Cerebellum (tissue), 4 donors: ENCODE measurements at places on chromosomes 3 and 15. TPM values are rescaled to one million over a fixed set of nuclear protein-coding genes. Genes with fewer than 3 reads are reported as not detected.

The PRICKLE2 gene
- 74.8 TPM for total RNA-seq

The GPR176 gene
- total RNA-seq = 12.6 TPM

- DNase-seq = no peak
Observed at GRCh38 chr15:90043530-90044010, 42.4 kb downstream of the ZNF710 start.

DNA sequence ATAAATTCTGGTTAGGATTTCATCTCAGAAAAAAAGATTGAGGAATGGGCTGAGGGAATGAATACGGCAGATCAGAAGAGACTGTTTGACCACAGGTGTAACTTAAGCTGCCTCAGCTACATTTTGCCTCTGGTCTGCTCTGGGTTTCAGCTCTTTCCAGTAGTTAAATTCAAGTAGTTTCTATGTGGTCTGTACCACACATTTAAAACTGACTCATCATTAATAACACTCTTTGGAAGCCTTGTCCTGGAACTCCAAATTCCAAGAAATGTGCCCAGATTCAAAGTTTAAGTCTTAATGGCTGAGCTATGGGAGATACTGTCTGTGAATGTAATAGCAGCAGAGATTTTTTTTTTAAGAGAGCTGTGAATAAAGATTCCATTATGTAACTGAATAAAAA, 133.1 kb upstream of the IGSF10 start:
- no peak for DNase-seq

The CLSTN2 gene
- total RNA-seq = 26.9 TPM

- DNase-seq = no peak
Observed at GRCh38 chr3:118966700-118967099, 67.9 kb downstream of the IGSF11 start.

DNA sequence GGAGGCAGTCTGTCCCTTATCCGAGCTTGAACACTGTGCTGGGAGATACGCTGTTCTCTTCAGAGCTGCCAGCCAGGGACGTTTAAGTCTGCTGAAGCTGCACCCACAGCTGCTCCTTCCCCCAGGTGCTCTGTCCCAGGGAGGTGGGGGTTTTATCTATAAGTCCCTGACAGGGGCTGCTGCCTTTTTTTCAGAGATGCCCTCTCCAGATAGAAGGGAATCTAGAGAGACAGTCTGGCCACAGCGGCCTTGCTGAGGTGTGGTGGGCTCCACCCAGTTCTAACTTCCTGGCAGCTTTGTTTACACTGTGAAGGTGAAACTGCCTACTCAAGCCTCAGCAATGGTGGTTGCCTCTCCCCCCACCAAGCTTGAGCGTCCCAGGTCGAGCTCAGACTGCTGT, 319.9 kb upstream of the GRM7 start:
- DNase-seq = no peak

The XYLB gene
- 12.0 TPM for total RNA-seq

DNA sequence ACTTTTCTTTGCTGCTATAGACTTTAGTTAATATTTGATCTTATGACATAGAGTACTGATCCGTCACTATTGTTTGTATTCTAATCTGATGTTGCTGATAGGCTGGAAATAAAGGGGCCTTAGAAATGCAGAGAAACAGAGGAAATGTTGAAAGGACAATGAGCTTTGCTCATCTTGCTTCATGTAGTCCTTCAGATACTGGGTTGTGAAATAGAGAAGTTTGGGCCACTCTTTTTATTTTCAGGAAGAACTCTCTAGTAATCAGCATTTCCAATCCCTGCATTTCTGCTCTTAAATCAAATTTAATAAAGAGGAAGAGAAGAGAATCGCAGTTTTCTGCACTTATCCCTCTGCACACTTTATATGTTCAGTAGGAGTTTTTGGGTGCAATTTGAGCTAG, 192.8 kb upstream of the THBS1 start:
- DNase-seq = no peak

DNA sequence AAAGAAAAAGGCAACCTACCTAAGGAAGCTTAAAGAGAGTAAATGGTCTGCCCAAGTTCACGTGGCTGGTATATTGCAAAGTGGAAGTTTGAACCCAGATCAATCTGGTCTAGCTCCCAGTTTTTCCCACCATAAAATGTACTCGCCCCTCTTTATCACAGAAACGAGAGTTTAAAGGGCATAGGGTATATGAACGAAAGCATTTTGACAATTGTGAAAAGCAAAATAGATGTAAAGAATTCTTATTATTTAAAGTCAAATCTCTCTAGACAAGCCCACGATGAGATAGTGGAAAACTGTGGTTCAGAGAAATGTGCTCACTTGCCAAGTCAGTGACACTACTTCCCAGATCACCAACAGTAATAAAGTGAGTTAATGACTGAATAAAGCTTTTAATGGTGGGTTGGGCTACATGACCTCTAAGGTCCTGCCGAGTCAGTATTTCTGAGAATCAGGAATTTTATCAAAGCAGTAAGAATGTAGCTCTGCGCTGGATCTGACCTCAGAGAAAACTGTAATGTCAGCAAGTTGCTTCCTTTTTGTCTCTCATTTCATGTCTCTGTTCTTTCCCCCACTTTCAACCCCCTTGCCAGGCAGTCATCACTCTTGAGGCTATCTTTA, 23.3 kb upstream of the NEO1 start:
- no peak for DNase-seq

The ARPP21 gene
- 81.5 TPM for total RNA-seq

The CFAP91 gene
- 13.3 TPM for total RNA-seq

DNA sequence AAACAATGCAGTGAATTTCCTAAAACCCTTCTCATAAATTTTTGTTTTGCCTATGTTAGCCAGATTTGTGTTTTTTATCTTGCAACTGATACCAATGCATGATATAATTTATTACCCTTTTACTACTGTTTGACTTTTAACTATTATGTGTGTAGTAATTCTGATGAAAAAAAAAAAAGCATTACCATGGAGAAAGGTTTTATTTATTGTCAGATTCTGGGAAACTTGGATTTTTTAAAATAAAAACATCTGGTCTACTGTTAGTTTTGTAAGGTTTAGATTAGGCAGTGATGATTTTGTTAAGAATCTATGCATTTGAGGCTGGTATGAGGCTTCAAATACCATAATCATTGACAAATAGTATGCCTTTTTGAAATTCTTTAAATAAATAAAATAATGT, 470.4 kb upstream of the ROBO1 start:
- no peak for DNase-seq

DNA sequence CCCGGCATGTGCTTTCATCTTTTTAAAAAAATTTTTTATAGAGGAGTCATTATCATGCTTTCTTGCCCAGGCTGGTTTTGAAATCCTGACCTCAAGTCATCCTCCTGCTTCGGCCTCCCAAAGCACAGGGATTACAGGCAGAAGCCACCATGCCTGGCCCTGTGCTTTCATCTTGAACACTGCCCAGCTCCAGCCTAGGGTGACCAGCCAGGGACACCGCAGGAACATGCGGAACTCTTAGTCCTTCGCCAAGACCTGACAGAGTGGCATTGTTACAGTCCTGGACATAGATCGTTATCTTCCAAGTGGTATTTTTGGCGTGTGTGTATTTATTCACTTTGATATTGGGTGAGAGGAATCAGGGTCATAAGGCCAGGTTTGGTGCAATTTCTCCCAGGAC, 7.9 kb upstream of the FURIN start:
- DNase-seq = no peak

DNA sequence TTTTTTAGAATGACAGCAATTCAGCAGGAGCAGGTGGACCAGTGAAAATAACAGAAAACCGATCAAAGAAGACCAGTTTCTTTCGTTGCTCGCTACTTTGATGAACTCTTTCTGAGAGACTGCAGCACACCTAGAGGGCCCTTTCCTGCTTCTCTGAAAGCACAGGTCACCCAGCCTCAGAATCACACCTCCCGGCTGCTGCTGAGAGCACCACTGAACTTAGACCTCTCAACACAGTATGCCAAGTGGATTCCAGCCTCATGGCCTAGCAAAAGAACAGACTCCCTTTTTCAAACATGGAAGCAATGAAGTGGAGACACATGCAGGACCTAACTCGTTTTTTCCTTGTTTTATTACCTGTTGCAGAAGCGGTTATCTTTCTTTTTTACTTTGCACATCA, 13.9 kb upstream of the APH1B start:
- DNase-seq = no peak

The CD80 gene
- 0.36 TPM for total RNA-seq

DNA sequence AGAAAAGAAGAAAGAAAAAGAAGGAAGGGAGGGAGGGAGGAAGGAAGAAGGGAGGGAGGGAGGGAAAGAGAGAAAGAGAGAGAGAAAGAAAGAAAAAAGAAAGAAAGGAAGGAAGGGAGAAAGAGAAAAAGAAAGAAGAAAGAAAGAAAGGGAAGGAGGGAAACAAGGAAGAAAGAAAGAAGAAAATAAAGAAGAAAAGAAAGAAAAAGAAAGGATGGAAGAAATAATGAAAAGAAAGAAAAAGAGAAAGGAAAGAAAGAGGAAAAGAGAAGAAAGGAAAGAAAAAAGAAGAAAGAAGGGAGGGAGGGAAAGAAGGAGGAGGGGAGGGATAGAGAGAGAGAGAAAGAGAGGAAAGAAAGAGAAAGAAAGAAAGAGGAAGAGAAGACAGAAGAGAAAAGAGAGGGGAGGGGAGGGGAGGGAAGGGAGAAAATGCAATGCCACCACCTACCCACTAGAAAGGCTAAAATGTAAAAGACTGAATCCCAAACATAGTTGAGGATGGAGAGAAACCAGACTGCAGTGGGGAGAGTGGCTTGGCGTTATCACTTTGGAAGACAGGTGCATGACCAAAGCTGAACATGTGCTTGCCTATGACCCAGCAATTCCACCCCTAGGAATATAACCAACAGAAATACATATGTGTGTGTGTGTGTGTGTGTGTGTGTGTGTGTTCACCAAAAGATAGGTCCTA, 66.9 kb upstream of the KLF13 start:
- no peak for DNase-seq

- no peak for DNase-seq
Observed at GRCh38 chr3:38543586-38543985, 47.4 kb downstream of the EXOG start.

The ROPN1B gene
- total RNA-seq = 0.64 TPM

The TMEM212 gene
- not detected for total RNA-seq

DNA sequence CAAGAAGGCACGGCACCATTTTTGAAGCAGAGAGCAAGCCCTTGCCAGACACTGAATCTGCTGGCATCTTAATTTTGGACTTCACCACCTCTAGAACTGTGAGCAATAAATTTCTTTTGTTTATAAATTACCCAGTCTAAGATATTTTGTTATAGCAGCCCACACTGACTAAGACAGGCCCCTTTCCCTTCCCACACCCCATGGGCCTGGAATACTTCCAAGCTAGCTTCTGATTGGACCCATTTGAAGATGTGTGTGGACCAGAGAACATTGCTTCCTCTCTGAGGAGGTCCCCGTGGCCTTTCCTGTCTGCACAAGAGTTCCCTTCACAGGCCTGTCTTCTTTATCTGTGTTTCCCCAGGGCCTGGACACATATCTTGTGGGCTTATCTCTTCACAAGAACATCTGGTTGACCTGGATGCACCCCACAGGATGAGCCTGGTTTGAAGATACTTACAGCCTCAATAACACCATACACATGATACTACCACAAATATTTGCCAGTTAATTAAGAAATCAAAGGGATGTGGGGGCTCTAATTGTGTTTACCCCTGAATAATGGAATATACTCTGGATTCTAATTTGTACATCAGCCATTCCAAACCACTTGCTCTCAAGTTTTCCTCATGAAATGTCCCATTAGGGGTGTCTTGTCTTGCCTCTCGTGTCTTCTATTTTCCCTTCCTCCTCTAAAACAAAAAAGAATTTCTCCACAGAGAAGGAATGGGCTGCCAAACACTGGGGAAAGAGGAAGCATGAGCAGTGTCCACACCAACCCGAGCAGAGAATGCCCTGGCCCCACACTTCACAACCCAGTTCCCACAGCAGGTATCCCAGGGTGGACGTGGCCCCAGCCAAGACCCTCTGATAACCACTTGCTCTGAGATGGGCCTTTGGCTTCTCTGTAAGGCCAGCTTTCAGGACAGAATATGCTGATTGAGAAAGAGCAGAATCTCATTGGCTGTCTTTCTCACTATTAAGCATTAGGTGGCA, 42.5 kb downstream of the GLB1 start:
- no peak for DNase-seq

DNA sequence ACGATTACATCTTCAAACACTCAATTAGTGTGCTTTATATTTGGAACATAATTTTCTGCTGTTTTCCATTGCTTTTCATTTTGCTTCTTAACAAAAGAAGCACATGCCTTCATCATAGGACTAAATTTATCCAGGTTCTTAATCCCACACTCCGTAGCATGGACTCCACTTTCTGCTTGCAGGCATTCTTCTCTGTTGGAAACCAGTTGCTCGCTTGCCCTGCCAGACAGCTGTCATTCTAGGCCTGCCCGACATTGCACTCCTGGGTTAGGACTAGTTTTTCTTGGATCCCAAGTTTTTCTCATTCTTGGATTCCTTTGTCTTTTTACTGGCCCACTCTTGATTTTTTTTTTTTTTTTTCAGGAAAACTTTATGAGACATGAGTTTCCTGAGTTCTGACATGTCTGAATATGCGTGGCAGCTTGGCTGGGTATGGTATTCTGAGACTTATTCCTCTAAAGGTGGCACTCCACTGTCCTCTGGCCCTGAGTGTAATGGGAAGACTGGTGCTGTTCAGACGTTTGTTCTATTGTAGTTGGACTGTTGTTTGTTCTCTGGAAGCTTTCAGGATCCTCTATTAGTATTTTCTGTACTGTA, 6.3 kb upstream of the ATP1B3 start:
- DNase-seq = no peak

- DNase-seq = no peak
Observed at GRCh38 chr3:72011485-72011884, 226.5 kb upstream of the PROK2 start.

GRCh38 chr3:120820748-120821147, 78.2 kb downstream of the GTF2E1 start:
- DNase-seq = no peak

The CCK gene
- 2.4 TPM for total RNA-seq

DNA sequence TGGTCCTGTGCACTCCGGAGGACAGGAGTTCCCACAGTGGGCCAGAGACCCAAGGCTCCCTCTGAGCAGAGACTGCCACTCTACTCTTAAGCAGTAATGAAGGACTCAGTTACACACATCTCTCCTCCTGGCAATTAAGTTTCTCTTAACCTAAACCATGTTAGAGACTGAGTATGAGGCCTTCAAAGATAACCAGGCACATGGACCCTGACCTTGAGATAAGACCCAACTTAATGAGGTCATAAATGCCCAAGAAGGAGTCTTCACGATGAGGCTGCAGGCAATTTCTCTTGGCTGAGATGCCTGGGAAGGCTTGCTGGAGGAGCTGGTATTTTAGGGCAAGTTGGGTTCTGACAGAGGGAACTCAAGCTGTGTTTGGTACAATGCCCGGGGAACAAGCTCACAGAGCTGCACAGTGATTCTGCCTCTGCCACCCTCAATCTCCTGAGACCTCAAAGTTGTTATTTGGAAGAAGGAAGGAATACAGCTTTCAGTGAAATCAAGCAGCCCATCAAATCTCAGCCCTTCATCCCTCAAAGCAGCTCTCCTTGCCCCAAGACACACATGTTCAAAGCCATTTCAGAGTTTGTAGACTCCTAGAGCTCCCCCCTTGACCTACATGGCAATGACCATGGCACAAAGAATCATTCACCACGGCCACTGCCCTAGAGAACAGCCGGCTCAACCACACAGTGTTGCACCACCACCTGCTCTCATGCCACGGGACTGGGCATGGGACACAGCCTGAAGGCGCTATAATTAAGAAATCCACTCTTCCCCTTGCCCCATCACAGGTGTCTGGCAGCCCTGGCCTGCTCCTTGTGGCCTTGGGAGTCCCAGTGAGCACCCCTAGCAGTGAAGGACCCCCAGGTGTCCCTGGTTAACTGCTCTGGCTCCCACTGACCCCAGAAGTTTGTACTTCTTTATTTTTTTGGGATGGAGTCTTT, 7.1 kb downstream of the RMDN3 start:
- peak; percentile 69 for DNase-seq
